Stimulated activated CD4-positive, alpha-beta T cell treated with anti-CD3 and anti-CD28 coated beads, TNF-alpha, amount 100 ng/mL, for 24 hours (primary cell): ENCODE measurements at places on chromosomes 5 and 9.

DNA sequence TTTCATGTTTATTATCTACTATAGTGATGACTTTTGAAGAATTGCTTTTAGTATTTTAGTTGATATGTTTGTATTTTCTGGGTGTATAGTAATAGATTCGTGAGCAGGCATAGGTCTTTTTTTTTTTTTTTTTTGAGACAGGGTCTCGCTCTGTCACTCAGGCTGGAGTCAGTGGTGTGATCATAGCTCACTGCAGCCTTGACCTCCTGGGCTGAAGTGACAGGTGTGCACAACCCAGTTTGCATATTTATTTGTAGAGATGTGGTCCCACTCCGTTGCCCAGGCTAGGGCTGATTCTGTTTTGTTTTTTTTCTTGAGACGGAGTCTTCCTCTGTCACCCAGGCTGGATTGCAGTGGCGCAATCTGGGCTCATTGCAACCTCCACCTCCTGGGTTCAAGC is 11.9 kb downstream of the ERBIN start:
- DNase-seq: no peak

DNA sequence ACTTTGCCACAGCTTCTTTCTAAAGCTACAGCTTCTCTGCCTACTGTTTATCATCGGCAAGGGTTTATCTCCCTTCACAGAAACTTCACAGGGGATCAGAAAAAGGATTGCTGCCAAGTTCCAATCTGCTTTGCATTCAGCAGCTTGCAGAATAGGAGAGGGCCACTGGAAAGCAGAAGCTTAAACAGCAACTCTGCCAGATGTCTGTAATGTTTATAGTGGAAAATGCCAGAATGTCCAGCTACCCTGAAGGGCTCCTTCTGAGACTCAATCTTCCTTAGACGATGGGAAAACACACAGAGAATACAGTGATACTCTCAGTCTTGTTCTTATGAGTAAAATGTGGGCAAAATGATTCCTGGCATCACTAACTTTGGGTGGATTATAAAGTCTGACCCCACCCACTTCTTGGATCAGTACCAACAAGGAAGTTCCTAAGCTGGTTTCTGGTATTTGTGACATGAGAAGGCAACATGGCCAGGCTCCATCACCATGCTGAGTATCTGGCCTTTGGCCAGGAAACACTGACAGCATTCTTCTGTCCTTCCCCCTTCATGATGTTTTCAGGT is 19.0 kb downstream of the STOM start:
- DNase-seq: no peak

- DNase-seq: no peak
Observed at GRCh38 chr9:37121881-37122280, 1.5 kb downstream of the ZCCHC7 start.

- no peak for DNase-seq
Observed at GRCh38 chr9:33106827-33107621, 30.6 kb upstream of the SMU1 start.

GRCh38 chr9:95729669-95730368 is 145.7 kb upstream of the ERCC6L2 start:
- no peak for DNase-seq

DNA sequence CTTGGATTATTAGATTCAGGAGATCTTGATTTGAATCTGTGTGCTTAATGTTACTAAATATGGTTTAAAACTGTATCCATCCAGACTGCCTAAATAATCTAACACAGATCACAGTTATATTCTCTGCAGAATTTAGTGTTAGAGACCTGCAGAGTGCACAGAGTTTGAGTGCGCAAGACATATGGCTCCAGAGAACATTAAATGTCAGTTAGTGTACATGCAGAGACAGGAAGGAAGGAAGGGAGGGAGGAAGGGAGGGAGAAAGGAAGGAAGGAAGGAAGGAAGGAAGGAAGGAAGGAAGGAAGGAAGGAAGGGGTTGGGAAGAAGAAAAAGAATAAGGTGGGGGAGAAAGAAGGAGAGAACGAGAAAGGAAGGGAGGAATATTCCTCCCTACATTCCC is 210.0 kb upstream of the COX7C start:
- DNase-seq: no peak

GRCh38 chr9:89675058-89675742 is 70.4 kb downstream of the GADD45G start:
- no peak for DNase-seq

DNA sequence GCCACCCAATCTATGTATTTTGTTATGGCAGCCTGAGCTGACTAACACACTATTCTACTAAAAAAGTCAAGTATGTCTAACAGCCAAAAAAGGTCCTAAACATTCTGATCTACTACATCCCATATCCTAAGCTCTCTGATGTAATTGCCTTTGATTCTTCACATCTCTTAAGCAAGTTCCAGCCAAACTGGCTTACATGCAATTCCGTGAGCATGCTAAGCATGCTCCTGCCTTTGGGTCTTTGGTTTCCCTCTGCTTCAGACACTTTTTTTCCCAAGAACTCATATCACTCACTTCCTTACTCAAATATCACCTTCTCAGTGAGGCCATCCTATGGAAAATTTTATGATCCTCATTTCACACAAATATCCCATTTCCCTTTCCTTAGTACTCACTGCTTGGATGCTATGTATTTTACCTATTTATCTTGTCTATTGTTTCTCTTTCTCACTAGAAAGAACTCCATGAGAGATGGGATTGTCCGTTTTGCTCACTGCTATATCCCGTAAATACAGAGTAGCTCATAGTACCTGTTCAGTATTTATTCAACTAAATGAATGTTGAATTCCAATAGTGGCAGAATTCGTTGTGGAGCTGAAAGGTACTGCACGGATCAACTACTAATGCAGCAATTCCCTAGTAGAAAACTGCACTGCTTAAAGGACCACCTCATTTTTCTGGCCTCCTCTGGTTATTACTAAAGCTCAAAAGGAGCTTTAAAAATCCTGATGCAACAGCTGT is 2.3 kb upstream of the SLC12A2 start:
- no peak for DNase-seq

DNA sequence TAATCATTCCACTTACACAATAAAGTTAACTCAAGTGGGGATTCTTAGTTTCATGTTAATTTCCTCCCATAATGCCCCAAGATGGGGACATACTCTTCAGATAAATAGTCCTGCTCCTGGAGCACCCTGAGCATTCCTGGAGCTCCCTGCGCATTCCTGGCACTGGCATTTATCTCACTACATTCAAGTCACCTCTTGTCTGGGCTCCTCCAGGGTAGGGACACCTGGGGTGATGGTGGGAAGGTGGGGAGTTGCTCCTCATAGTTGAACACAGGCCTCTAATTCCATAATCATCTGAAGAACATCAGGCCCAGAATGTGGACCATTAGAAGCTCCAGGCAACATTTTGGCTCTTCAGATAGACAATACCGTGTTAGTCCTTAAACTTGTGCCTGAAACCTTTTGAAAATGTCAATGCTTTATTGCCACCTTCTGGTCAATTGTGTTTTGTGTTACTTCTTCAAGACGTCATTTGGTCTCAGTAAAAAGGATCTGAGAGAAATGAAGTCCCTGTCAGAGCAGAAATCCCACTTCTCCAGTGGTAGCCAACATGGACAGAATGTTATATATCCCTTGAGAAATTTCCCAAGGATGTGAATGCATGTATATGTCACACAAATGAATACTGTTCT is 14.2 kb upstream of the AGGF1 start:
- no peak for DNase-seq
